ENCODE measurements at places on chromosomes 1 and 21. TPM values are rescaled to one million over a fixed set of nuclear protein-coding genes. Genes with fewer than 3 reads are reported as not detected.

GRCh38 chr1:197391303-197392226, 123.5 kb downstream of the CRB1 start:
- DNase-seq = no peak

DNA sequence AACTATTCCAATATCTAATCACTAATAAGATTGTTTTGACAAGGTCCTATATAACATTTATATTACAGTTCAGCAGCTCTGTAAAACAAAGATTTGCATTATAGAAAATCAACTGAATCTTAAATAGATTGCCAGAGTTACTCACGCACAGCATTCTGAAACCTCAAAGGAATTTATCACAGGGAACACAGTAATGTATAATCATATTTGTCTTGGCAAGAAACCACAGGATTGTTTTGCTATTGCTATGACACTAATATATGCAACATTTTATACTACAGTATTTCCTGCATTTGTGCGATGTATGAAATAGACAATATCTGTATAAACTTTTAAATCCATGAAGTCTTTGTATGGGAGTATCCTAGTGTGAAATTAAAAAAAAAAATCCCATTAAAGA, 101.4 kb downstream of the PLPPR5 start:
- DNase-seq = no peak

DNA sequence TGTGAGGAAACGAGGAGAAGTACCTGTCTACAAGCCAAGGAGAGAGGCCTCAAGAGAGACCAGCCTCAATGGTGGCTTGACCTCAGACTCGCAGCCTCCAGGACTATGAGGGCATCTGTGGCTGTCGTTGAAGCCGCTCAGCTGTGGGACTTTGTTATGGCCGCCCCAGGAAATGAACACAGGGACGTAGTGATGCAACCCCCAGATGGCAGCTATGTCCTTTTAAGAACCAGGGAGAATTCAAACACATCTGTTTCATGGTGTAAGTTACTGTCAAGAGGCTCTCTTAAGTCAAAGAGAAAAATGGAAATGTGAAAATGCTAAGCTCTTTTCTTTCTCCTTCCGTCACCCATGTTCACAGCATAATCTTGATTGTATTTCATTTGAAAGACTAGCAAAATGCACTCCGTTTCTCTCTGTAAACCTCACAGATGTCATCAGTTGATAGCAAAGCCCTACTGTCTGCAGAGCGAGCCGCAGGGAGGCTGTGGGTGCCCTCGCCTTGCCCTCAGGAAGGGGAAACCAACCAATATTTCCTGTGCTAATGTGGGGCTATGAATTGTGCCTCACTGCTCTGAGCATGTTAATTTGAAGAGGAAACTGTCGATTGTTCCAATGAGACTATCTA, 21.3 kb downstream of the UBASH3A start:
- no peak for DNase-seq

- DNase-seq = no peak
Observed at GRCh38 chr1:27868932-27869718, 3.2 kb upstream of the THEMIS2 start.

Gene PAQR6
- 7.6 TPM for total RNA-seq

Gene FLAD1
- 37.9 TPM for total RNA-seq

Gene TBX19
- 3.4 TPM for total RNA-seq
